ENCODE measurements at places on chromosomes 6 and 20.

GRCh38 chr20:51021067-51022025 lies 1.6 kb downstream of the KCNG1 start:
- no peak for DNase-seq

- no peak for DNase-seq
Observed at GRCh38 chr6:129536271-129536670, 173.7 kb downstream of the ARHGAP18 start.

DNA sequence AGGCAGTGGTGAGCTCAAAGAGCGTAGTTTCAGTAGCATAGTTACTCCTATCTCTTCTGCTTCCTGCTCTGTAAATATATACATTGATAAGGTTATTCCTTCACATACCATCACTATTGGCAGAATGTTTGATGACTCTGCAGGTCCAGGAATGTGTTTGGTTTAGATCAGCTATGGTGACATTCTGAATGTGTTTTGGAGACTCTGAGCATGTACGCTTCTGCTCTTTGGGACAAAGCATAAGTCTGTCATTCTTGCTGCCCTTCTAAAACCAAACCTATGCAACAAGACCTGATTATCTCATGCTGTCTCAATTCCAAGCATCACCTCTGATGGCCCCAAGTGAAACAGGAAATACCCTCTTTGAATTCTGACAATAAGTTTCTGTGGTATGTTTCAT lies 1074.3 kb downstream of the KIF16B start:
- DNase-seq: no peak

GRCh38 chr20:12110274-12110673 lies 192.6 kb downstream of the BTBD3 start:
- DNase-seq: no peak
